ENCODE measurements at places on chromosomes 3 and 15.

GRCh38 chr3:181687731-181688130, 24.0 kb upstream of the SOX2 start:
- no peak for DNase-seq

DNA sequence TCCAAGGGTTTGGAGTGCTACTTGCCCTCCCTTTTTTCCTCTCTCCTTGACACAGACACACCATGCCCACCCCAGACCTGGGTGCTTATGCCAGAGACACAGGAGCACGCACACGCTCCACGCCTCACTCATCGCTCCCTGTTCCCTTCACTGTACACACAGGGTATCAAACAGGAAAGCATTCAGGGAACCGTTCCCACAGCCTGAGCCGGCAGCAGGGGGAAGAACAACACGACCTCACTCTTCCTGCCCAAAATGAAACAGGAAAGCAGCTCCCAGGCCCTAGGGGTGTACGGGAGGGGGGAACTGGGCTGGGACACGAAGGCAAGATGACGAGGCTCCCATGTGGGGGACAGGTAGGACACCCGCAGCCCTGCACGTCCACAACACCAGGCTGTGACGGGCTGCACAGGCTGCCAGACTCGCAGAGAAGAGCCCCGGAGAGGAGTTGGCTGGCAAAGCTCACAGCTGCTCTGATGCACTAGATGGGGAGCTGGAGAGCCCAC, 11.2 kb downstream of the DLL4 start:
- DNase-seq: no peak

- no peak for DNase-seq
Observed at GRCh38 chr3:34150992-34151391, 352.6 kb downstream of the PDCD6IP start.

DNA sequence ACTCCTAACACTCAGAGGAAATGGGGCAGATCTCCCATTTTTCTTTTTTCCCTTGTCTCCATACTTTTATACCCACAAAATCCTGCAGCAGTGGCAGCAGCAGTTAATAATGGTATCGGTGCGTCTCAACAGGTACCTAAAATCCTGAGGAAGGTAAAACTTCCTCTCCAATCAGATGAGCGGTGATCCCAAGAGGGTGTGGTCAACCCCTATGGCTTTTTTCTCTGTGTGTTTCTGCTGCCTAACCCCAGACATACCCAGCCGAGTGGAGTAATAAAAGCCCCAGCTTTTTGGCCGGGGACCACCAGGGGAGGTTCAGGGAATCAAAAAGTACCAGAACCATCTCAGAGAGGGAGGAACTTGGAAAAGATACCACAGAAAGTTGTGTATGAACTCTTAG, 9.1 kb downstream of the GK5 start:
- DNase-seq: no peak

Measured in CD4-positive, alpha-beta T cell treated with Interleukin-17A for 1 hour (primary cell).